ENCODE measurements at places on chromosomes 11 and 22.

GRCh38 chr11:34749666-34750659 lies 129.1 kb downstream of the EHF start:
- no peak for DNase-seq

GRCh38 chr11:65625628-65626342 lies 10.2 kb downstream of the PCNX3 start:
- DNase-seq = no peak

GRCh38 chr22:37659897-37660708 lies 1.6 kb downstream of the PDXP start:
- DNase-seq = no peak

DNA sequence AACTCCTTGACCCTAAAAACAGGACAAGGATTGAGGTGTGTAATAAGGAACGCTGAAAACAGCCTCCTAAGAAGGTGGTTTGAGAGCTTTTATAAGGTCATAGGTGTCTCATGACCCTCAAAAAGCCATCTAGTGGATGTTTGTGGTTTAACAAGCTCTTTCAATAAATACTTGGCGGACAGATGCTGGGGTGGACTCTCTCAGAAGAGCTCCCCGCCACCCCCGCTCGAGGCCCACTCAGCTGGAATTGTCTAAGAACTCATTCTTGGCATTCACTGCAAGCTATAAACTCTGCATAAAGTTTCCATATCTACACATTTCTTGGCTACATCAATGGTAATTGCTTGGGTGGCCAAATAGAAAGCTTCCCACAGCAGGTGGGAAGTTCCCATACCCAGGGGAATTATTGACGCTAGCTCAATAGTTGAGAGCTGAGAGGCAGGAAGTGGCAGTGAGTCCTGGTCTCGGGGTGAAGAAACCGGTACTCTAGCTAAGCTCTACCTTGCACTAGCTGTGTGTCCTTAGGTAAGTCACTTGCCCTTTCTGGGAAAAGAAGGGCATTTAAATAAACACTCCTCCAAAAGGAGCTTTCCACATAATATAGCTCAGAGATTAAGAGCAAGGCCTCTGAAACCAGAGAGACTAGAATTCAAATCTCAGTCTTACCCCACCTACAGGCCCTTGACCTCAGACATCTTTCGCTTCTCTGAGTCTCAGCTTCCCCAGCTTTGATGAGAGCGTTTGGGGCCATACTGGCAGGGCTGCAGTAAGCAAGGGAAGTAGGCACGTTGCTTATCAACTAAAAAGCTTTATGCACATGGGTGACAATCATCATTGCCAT lies 6.4 kb downstream of the MS4A15 start:
- DNase-seq = no peak

GRCh38 chr11:83256602-83257340 lies 29.4 kb downstream of the CCDC90B start:
- DNase-seq = no peak

DNA sequence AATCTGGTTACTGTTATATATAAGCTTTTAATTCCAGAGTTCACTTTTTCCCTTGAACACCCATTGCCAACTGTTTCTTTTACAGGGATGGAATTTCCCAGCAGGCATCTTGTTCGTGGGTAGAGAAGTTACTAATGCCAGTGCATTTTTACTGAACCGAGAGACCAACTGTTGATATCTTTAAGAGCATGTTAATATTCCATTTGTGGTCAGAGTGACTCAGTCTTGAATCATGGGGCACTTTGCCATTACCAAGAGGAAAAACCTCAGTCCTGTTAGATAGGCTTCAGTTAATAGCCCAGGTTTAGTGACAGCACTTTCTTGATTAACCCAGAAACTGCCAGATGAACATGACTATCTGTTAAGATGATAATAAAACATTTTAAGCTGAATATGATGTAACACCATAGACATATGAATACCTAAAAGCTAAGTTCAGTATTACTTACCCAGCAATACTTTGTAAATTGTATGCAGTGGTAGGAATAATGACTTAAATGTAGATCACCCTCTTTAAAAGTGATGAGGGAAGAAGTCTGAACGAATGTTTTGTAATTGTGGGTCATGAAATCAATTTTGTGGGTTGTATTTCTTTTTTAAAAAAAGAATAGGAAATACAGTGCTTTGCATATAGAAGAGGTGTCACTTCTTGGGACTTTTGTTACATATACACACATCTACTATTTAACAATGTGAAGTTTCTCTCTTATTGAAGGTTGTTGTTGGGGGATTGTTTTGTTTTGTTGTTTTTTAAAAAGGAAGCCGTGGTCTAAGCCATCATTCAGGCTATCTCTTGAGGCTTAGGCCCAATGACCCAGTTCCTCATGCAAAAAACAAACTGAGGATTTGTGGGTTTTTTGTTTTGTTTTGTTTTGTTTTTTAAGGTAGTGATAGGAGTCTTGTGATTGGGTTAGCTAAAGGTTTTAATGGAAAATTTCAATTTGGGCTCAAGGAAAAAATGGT lies 79.2 kb upstream of the GRIK4 start:
- no peak for DNase-seq

DNA sequence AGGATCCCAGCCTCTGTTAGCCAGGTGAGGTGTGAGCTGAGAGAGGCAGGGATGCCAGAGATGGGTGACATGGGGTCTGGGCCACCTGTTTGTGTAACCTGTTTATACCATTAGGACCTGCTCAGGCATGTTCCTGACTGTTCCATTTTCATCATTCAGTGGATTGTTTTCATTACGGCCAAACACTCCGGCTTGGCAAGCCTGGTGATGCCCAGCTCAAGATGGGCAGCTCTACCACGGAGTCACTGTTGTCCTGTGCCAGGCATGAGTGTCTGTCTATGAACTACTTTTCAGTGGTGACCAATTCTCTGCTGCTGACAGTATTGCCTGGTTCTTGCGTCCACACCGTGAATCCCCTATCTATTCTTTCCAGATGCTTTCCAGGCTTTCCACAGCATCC lies 71.5 kb upstream of the SLC22A12 start:
- DNase-seq = no peak

GRCh38 chr11:113045146-113045545 lies 83.9 kb downstream of the NCAM1 start:
- no peak for DNase-seq

DNA sequence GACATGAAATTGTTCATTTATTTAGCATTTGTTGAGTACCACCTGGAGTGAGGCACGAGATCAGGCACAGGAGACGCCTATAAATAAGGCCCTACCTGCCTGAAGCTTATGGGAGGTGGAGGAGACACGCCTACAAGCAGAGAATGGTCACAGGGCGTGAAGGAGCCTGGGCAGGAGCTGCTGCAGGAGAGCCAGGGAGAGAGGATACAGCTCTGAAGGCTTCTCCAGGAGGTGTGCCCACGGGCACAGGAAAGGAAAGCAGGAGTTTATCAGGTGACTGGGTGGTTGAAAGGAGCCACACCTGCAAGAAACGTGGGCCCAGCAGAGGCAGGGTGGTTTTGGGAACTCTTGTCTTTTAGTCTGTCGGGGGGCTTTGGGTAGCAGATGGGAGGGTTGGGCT lies 70.3 kb downstream of the BMAL1 start:
- no peak for DNase-seq

DNA sequence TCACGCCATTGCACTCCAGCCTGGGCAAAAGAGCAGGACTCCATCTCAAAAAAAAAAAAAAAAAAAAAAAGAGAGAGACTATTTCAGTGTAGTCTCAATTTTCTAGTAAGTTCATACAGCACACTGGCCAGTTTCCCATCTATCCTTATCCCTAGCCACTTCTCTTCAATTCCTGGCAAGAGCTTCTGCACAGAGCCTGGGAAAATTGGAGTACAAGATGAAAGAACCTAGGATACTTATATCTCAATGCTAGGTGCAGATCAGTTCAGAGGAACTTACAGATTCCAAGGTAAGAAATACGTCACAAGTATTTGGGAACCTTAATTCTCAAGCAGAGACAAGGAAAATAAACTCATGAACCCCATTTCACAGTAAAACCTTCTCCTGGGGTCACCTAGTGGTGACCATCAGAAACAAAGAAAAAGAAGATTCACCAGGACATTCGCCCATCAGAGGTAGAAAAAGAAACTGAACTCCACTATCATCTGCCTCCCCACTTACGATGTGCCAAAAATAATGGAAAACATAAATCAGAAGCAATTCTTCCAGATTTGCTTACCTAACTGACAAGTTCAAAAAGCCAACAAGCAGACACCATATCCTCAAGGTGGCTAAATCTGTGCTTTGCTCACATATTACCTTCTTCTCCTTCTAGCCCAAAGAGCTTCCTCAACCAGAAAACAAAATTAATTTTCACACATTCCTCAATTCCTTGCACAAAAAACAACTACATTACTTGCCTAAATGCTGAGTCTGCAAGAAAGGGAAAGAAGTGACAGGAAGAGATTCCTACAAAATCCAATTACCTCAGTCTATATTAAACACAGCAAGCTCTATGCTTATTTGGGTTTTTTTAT lies 4.9 kb downstream of the DENND5A start:
- no peak for DNase-seq

DNA sequence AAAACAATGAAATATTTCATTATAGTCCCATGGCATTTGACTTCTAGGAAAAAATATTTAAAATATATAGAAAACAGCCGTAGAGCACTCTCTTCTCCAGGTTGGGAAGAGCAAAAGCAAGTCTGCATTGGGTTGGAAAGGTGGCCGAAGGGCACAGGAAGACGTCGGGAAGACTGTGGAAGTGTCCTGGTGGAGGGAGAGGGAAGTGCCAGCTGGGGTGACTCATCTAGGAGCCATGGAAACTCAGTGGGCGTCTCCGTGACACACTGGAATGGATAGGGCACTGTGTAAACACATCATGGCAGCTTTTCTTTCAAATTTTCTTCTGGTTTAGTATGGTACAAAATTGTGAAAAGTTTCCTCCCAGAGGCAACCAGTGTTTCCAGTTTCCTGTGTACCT lies 12.7 kb downstream of the GTPBP1 start:
- no peak for DNase-seq

- DNase-seq = no peak
Observed at GRCh38 chr11:73498343-73498742, 99.6 kb downstream of the FAM168A start.

- DNase-seq = no peak
Observed at GRCh38 chr11:19848219-19848618, 135.6 kb downstream of the NAV2 start.

GRCh38 chr22:47634347-47634746 lies 871.9 kb downstream of the TBC1D22A start:
- no peak for DNase-seq

- no peak for DNase-seq
Observed at GRCh38 chr11:3161309-3161708, 3.8 kb downstream of the OSBPL5 start.

GRCh38 chr11:114044042-114044871 lies 15.3 kb upstream of the ZBTB16 start:
- DNase-seq = no peak

- no peak for DNase-seq
Observed at GRCh38 chr22:38879108-38879729, 7.2 kb upstream of the CBX6 start.

GRCh38 chr11:70590356-70590991 lies 192.1 kb downstream of the CTTN start:
- DNase-seq = no peak

- no peak for DNase-seq
Observed at GRCh38 chr11:118705111-118705741, 25.8 kb upstream of the TREH start.

GRCh38 chr11:1560002-1560648 lies 11.9 kb downstream of the DUSP8 start:
- DNase-seq = no peak

DNA sequence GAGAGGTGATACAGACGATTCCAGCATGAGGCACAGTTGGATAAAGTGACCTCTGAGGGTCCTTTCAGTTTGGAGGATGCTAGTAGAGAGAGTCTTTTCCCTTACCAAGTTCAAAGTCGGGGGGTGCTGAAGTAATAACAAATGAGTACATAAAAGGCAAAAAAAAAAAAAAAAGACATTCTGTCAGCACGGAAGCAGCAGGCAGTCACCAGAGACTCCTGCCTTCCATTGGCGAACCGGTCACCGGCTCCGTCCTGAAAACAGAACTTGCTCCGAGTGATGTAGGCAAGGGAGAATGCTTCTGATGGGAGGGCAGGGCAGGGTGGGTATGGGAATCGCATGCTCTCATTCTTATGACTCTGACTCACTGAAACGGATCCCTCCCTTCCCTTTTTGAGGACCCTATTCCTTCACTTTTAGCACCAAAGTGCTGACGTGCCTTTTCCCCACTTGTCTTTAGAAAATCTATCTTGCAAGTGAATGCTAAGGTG lies 65.9 kb downstream of the PRR5L start:
- no peak for DNase-seq

GRCh38 chr22:22527312-22527711 lies 7.2 kb upstream of the ZNF280A start:
- DNase-seq = no peak

DNA sequence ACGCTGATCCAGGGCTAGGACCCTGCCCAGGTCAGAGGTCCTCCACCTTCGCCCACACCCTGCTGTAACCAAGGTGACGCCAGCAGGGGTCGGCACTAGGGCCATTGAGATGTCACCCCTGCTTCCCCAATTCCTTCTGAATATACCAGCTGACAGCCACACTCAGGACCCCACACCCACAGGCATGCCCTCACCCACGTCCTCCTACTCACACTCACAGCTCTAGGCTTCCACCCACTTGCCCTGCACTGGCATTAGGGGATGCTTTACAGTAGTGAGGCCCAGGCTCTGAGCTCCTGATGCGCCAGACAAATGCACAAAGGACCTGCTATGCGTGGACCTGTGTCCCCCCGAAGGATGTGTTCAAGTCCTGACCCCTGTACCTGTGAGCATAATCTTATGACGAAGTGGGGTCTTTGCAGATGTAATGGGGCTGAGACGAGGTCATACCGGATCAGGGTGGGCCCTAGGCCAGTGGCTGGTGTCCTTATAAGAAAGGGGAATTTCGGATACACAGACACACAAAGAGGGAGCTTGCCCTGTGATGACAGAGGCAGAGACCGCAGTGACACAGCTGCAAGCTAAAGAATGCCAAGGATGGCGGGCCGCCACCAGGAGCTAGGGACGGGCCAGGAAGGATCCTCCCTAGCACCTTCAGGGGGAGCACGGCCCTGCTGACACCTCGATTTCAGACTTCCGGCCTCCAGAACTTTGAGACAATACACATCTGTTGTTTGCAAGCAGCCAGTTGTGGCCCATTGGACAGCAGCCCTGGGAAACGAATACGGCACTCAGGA lies 11.2 kb downstream of the WNT11 start:
- DNase-seq = no peak

DNA sequence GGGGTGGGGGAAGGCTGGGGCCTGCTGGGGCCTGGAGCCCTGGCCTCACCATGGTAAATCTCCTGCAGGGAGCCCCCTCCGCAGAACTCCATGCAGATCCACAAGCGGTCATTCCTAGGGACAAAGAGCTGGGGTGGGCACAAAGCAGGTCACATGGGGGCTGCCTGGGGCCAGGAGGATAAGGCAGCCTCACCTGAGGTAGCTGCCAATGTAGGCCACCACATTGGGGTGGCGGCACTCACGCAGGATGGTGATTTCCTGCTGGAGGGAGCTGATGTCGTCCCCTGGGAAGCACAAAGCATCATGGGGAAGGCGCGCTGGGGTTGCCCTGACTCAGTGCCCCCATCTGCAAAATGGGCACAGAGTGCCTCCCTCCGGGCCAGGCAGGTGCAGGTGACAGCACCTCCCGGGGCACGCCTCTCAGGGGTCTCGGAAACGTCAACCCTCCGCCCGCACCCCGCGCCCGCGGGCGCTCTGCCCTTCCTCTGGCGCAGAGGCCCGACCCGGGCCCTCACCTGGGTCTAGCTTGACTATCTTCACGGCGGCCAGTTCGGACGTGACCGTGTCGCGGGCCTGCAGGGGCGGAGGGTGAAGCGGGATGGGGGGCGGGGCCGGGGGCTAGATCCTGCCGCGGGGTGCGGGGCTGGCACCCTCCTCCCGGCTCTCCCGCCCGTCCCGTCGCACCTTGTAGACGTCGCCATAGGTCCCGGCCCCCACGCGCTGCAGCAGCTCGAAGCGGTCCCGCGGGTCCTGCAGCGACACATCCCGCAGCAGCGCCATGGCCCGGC lies 450 bp downstream of the MAP4K2 start:
- no peak for DNase-seq

Measured in stimulated activated CD4-positive, alpha-beta T cell treated with anti-CD3 and anti-CD28 coated beads, Interleukin-15, amount 100 ng/mL, for 1 hour (primary cell).